ENCODE measurements at places on chromosomes 12 and 14.

DNA sequence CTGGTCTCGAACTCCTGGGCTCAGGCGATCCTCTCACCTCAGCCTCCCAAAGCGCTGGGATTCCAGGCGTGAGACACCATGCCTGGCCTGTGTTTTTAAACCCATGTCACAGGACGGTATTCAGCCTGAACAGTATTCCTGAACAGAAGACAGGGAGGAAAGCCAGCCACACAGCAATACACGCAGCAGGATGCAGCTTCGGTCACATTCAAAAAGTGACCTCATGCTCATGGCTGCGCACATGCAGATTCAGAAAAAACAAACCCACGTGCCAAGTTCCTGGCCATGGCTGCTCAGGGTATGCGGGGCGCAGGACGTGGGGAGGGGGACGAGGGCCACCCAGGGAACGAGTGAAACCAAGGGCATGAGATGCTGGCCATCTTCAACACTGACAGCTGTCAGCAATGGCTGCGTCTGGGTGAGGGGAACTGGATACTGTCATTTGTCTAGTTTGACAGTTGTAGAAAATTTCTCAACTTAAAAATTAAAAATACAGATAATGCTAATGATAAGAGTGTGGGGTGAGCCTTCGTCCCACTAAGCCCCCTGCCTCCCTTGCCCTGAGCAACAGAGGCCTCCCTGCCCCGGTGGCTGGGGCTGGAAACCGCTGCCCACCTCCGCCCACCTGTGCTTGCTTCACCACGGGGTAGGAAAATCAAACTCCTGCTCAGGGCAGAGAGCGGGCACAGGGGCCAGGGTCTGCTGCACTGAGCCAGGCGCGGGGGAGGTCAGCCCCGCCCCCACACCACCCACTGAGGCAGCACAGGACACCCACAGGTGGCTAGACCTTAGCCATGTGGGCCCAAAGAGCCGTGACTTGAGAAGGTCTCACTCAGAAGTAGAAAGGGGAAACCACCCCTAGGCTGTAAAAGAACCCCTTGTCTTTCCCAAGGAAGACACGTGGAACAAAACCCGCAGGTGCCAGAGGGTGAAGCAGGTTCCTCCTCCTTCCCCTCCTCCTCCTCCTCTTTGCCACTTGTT, 84.2 kb downstream of the SCARB1 start:
- no peak for DNase-seq

DNA sequence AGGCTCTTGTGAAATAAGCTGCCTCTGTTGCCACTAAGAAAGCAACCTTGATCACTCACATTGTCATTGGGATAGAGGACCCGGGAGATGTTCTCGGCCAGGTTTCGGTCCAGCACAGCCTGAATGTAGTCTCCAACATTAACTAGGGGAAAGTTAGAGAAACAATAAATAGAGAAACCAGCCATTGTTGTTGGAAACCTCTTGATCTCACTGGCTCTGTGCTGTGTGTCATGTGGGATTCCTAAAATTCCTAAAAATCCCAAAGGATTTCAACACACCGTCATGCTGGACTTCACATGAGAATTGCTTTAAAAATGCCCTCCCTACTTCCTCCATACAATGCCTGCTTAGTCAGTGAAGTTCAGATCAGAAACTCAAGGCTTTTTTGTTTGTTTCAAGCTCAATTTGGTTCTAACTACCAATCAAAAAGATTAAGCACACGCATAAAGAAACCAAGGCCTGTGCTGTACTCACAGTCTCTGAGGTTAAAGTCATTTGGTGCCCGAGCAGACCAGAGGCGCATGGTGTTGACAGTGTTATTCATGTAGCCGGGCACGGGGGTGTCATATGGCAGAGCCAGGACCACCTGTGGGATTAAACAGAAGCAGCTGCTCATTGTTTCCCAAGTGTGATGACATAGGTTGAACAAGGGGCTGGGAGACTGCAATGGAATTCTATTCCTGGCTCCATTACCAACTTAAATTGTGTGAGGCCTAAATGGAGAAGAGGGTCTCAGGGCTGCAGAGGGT, 23.6 kb downstream of the PYGL start:
- DNase-seq, result no peak

GRCh38 chr14:36656687-36657398, 4.8 kb upstream of the PAX9 start:
- DNase-seq, result no peak

DNA sequence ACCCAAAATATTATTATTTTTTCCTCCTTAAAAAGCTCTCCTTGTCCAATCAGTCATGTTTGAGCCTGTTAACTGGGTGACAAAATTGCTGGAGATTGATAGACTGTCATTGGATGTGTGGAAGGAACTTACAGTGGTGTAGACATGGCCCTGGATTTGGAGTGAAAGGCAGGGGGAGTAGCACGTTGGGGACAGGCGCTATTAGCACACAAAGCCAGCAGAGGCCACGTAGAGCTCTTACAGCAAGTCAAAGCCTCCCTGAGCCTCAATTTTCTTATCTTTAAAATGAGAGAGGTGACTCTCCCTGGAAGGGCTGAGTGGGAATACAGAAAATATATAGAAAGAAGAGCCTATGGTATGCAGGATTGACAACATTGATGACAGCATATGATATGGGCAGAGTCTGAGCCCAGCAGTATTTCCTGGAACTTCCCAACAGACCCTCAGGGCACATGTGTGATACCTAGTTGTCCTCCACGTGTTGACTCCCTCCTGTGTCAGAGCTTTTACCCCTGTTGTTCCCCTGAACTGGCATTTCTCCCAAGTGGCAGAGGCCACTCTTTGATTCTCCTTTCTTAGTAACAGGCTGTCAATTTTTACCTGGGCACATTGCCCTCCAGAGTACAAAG, 504.9 kb downstream of the VRK1 start:
- no peak for DNase-seq

DNA sequence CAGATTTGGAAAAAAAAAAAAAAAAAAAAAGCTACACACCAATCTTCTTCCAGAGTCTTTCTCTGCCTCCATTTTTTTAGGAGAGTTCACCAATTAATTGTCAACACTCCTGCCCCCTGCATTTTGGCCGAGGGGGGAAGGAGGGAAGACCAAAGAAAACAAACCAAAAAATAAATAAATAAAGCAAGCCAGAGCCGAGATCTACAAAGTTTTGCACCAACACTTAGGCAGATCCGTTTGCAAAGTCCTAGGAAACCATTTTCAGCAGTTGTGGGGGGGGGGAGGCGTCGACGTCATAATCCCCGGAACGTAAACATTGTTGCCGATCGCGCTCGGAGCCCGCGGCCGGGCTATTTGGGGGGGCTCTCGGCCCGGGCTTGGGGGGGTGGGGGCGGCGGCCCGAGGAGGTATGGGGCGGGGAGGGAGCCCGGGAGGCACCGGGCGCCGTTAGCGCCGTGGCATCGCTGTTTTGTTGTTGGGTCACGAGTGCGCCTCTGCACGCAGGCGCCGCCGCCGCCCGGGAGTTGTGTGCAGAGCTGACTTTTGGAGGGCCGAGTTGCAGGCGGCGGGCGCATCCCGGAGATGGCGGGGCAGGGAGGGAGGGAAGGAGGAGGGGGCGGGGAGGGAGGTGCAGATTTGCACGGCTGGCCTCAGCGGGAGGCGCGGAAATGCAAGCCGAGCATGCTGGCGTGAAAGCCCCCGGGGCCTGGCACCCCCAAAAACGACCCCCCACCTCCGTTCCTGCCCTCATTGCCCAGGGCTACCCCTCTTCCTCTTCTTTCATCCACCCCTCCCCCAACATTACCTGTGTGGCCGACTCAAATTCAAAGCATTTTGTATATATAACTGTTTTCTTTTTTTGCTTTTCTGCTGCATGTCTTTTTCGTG, 598 bp downstream of the KDM2B start:
- peak; percentile 76 for DNase-seq
